Esophagus mucosa (tissue), 1 donor: ENCODE measurements at places on chromosomes 3 and 15.

DNA sequence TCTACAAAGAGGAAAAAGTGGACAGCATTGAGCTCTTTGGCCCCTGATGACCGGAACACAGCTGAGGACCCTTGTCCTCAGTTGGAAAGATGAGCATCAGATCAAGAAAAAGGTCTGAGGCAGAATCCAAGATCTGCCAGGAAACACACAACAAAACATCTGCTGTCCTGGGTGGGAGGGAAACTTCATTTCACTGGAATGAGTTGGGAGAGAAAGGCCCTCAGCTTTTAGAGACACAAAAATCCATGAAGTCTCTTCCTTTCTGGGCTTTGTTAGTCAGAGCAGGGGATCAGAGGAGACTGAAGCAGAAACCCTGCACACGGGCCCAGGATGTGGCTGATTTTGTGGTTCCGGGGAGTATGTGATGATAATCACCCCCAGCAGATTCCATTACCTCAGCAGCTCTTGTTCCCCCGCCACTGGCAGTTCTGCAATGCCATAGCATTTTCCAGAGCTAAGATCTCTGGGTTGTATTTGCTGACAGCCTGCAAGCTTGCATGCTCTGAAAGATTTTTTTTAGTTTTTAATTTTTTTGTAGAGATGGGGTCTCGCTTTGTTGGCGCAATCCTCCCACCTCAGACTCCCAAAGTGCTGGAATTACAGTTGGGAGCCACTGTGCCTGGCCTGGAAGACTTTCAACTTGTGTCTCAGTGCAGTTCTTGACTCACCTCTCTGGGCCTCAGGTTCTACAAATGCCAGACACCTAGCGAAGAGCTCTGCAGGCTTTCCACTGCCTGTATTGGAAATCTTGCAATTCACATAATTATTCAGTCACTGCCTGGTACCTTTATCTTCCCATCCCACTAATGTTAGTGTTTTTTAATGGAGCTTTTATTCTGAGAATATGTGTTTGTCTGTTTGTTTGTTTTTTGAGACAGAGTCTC, 5.8 kb upstream of the TATDN2 start:
- peak; percentile 43 for ATAC-seq

- no peak for ATAC-seq
Measured at GRCh38 chr15:62153228-62153627, 11.9 kb downstream of the C2CD4B start.

DNA sequence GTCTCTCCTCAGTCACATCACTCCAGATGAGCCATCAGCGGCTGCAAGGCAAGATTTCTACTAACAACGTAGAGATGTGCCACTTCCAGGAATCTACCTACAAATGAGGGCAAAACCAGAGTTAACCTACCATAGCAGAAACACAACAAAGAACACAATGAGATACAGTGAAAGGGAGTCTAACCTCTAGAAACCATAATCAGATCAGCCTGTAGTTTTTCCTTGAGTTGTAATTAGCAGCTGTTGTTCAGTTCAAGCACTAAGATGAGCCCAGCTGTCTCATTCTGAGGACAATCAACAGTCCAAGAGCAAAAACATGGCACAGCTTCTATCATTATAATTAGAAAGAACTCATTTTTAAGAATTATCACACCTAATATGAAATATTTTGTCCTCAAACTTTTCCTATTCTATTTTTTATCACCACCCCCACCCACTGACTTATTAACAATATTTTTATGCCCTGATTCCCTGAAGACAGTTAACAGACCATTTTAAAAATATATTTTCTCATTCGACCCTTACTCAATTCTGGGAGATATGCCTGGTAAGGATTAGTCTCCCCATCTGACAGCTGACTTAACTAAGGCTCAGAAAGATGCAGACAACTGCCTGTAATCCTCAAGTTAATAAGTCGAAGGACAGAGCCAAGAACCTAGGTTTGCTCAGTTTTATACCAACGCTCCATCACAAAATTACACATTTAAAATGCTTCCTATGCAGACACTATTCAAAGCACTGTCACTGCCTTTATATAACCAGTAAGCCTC, 50.1 kb downstream of the MAGI1 start:
- no peak for ATAC-seq

DNA sequence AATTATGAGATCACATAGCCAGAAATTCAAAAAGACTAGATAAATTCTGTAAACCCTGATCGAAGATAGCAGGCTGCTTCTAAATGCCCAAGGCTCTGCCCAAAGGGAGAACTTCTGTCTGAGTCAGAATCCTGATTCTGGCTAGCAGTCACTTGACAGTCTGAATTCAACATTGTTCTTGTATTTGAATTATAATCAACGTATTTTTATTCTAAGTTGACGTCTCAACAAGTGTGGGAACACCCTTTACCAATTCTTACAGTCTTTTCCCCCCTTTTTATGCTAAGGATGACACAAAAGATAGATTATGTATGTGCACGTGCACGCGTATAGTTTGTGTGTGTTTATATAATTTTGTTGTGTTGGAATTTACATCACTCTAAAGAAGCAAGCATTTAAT, 552.8 kb downstream of the NAALADL2 start:
- no peak for ATAC-seq

DNA sequence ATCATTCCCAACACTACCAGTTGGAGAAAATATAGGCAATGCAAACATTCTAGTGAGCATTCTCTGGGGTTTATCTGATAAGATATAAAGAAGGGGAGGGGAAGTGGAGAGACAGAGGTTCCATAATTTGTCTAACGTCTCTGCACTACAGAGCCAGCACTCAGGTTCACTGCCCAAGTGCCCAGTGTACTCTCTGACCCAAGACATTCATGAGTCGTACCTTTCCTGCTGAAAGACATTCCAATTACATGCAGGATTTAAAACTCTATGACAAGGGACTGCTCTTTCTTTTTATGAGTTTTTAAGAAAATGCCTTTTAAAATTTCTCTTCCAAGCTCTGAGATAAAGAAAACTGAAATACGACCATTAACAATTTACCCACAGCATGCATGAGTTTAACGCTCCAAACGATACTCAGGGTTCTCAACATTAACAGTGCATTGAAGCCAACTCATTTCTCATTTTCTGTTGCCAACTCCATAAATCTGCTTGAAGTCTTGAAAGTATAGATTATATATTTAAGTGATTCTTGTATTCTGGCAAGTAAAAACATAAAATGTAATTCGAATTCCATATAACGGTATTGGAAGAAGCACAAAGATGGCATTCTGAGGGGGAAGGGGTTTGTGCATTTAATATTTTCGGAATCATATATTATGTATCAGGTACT, 193.4 kb downstream of the SUCLG2 start:
- ATAC-seq, result no peak

- no peak for ATAC-seq
Measured at GRCh38 chr15:55245059-55245458, 44.6 kb downstream of the RAB27A start.

DNA sequence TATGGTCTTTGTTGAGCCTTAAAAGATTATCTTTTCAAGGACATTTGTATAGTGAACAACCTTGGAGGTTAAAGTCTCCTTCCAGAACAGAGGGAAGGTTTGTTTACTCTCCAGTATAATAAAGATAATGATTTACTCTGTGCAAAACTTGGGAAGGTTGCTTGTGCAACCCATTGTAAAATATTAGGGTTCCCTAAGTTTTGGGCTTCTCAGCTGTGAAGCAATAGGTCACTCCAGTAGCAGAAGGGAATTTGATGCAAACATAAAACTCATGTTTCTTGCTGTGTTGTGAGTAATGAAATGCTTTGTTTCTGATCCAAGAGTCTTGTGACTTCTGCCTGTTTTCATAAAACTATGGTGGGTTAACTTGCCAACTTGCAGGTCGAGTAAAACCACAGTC, 177.5 kb downstream of the SUCNR1 start:
- no peak for ATAC-seq

- ATAC-seq, result no peak
Measured at GRCh38 chr3:54783611-54784010, 144.2 kb downstream of the LRTM1 start.

DNA sequence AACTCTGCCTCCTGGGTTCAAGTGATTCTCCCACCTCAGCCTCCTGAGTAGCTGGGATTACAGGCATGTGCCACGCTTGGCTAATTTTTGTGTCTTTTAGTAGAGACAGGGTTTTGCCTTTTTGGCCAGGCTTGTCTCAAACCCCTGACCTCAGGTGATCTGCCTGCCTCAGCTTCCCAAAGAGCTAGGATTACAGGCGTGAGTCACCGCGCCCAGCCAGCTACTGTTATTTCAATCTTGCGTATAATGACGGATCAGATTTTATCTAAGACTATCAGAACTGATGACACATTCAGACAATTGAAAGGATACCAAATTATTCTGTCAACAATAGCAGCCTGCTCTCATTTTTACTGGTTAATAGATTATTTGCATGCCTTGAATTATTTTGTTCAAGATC, 612.2 kb downstream of the ZIC1 start:
- no peak for ATAC-seq

- ATAC-seq, result no peak
Measured at GRCh38 chr3:10006048-10006761, 19.6 kb upstream of the EMC3 start.

- no peak for ATAC-seq
Measured at GRCh38 chr3:37320276-37320675, 145.9 kb upstream of the LRRFIP2 start.

- no peak for ATAC-seq
Measured at GRCh38 chr15:25245801-25246622, 192.8 kb downstream of the UBE3A start.

DNA sequence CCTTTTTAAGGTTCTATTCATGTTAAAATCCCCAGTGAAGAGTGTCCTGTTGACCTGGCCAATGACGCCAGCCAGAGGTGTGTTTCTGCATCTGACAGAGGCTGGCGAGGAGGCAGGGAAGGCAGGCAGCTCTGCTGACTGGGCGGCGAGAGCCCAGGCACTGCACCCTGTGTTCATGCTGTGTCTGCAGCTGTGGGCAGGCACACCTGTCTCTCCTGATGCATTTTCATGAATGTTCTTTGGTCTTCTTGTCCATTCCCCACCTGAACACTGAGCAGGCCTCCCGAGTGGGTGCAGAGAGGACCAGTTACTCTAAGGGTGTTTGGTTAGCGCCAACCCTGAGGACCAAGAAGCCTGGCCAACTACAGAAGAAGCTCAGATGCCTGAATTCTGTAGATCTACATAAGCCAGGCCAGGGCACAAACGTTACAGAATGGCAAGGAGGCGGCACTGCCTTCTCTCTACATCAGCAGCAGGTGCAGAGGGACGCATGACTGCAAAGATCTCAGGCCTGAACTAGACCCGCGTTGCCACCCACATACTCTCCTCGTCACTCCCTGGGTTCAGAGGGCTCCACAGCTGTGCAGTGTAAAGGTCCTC, 233.7 kb downstream of the OCA2 start:
- no peak for ATAC-seq

DNA sequence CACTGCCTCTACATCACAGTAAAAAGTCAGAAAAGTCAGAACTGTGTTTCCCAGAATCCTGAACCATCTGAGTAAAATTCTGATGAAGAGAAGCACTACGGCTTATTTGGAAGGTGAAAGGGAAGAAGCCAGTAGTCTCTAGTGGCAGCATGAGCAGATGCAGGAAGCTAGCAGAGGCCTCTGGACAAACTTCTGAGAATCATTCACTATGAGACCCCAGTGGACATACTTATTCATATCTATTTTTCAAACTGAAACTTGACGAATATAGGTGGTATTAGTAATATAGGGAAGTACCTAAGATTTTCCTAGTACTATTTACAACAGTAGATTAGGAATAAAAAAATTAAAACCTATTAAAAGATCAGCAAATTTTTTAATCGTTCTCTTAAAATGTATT, 272.8 kb upstream of the TTC14 start:
- ATAC-seq, result no peak

- peak; percentile 57 for ATAC-seq
Measured at GRCh38 chr3:62607287-62608029, 234.1 kb upstream of the FEZF2 start.

DNA sequence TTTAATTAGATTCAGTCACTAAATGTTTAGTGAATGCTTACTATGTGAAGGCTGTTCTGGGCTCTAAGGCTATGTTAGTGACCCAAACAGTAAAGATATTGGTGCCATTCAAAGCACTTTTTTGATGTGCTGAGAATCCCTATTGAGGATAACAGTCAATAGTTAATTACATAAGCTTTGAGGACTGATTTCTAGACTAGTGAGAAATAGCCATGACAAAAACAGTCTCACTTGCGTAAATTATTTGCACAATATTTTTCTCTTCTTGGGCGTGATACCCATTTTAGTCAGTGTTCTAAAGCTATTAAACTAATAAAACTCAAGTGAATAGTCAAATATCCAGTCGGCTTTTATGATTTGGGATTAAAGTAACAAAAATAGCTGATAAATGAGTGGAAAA, 74.6 kb downstream of the UBE2E2 start:
- ATAC-seq, result no peak

DNA sequence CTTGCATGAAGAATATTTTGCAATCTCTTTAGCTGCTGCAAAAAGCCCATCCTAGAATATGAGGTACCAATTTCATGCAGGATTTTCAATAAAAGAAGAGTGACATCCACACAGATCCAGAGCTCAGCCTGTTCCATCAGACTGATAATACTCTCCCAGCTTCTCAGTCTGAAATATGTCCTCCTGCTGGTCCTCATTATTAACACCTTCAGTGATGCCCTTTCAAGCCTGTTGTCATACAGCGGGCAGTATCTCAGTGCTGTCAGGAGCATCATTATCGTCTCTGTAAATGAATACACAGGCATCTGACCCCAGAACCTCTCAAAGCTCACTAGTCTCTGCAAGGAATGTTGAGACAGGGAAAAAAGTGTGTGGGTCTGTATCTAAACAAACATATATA, 1387.8 kb downstream of the OTOL1 start:
- no peak for ATAC-seq

- no peak for ATAC-seq
Measured at GRCh38 chr3:177960014-177960413, 576.2 kb upstream of the KCNMB2 start.

- ATAC-seq, result no peak
Measured at GRCh38 chr3:14346191-14346590, 56.2 kb upstream of the SLC6A6 start.

DNA sequence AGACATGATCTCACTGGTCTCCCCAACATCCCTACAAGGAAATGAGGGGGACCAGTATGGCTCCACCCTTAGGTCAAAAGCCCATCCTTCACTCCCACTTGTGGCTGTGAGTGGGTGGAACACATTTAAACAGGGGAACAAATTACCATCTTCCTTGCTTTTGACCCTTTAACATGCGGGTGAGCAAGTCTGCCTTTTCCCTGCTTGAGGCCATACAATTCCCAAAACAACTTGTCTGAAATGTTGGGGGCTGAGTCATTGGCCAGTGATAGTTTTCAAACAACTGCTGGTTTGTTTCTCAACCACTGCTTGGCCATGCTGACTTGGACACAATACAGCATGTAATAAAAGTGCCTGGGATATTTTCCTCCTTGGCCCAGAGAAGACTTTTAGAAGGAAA, 39.6 kb downstream of the COL8A1 start:
- ATAC-seq, result no peak

- ATAC-seq, result no peak
Measured at GRCh38 chr3:27560484-27561056, 76.4 kb upstream of the SLC4A7 start.

GRCh38 chr3:16102905-16103364, 71.5 kb upstream of the GALNT15 start:
- no peak for ATAC-seq

DNA sequence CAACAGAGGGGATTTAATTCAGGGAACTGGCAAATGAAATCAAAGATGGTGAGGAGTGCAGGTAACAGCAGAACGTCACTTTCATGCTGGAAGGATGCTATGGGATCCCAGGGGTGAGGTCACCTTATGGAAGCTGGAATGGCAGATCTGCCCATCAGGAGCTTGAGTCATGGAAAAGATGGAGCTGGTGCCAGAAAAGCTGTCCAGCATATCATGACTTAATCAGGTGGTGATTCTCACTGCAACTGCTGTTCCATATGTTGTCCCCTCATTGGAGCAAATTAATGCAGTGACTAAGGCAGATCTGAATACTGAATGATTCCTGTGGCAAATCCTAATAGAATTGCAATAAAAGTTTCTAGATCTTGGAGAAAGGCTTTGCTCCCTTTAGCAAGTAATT, 38.4 kb downstream of the HHLA2 start:
- no peak for ATAC-seq
